ENCODE measurements at places on chromosomes 3 and 15.

GRCh38 chr15:40277471-40277870, 5.4 kb downstream of the ANKRD63 start:
- no peak for DNase-seq

- no peak for DNase-seq
Observed at GRCh38 chr3:8775602-8776001, 6.2 kb upstream of the OXTR start.

DNA sequence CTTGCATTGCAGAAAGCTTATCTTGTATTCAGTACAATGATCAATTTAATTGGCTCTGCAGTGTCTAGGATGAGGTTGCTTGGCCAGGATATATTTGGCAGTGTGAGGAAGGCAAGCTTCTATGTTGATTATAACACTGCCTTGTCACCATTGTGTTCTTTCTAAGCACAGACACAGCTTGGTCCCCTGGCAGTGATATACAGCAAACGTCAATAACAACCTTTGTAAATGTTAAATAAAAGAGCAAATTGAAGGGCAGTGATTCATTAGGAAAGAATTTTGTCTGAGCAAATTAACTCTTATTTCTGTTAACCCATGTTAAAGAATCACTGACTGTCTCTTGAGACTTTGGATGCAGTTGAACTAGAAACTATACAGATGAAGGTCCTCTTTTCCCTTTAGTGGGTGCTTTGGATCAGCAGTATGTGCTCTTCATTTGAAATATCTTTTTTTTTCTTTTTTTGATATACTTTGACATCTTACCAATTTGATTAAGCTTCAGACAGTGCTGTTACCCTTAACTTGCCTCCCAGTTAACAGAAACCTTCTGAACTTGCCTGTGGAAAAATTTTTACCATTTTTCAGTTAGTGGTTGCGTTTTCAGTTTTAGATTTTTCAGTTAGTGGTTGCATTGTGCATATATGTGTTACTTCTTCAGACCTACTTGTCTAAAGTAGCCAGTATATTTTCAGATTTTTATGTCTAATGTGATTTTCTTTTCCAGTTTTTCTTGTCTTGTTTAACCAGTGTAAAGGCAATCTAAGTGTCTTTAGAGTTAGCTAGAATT, 199.8 kb downstream of the TCF12 start:
- peak; percentile 53 for DNase-seq

DNA sequence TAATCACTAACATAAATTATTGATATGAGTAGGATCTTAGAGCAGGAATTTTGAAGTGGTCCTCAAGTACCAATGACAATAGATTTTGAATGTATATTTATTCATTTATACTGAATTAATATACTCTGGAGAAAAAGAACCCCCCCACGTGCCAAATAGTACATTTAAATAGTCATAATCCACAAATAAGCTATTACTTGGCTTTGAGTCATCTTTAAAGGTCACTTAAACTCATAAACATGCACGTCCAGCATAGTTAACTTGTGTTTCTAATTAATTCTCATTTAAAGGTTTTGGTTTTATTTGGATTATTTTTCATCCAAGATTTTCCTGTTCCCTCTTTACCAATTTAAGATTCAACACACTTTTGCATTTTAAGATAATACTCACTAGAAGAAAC, 35.1 kb downstream of the FGF7 start:
- no peak for DNase-seq

DNA sequence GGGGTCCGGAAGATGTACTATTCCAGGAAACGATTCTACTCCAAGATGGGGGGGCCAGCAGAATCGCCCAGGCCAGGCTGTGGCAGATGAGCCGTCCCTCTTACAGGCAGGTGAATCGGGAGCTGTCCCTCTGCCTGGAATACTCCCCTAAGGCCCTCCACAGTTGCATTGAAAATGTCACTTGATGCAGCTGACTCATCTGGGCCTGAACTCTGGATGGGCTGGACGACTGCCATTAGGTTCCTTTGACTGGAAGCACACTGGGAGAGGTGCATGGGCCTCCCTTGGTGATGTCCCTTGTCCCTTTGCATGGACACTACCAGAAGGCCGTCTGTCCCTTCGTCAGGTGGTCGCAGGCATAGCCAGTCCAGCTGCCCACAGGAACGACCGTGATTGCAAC, 69.6 kb upstream of the HRH1 start:
- no peak for DNase-seq

DNA sequence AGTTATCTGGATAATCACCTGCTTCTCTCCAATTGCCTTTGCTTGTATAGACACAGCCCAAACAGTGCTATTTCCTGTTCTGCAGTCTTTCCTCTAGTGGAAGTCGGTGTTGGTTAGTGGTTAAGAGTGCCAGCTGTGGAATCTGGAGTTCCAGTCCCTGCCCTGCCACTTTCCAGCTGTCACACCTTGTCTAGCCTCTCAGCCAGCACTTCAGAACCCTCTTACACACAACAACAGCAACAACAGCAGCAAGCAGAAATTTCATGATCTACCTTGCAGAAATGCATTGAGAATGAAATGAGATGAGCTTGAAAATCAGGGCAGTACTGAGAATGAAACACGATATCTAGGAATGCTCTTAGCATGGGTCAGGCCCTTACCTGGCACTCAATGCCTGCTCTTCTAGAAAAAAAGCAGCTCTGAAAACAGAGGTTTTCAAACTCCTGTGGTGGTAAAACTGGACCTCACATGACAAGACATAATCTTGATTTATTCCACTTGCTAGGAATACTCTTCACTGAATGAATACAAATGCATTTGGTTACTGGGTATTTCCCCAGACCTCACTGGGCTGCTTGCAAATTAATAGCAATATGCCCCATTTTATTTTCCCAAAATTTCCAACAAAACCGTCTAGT, 3.3 kb upstream of the WNT5A start:
- DNase-seq, result no peak

DNA sequence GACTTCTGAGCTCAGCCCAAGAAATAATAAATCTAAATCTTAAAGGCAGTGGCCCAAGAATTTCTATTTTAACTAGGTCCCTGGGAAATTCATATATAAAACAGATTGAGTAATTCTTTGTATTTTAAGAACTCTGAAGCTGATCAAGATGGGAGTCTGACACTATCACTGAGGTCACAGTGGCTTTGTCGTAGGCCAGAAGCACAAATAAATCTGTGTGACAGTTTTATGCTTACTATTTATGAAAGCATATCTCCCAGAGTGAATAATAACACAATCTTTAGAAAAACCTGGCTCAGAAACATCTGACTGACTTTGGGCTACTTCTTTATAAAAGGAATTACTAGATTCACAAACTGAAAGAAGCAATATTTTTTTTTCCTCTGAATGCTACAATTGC, 51.9 kb downstream of the SLITRK3 start:
- DNase-seq, result no peak

All from astrocyte (in vitro differentiated cells and primary cell).